GF-D8 (cell line): ENCODE measurements at places on chromosomes 7 and 10.

- no peak for DNase-seq
Measured at GRCh38 chr10:50846753-50847152, 38.7 kb downstream of the A1CF start.

DNA sequence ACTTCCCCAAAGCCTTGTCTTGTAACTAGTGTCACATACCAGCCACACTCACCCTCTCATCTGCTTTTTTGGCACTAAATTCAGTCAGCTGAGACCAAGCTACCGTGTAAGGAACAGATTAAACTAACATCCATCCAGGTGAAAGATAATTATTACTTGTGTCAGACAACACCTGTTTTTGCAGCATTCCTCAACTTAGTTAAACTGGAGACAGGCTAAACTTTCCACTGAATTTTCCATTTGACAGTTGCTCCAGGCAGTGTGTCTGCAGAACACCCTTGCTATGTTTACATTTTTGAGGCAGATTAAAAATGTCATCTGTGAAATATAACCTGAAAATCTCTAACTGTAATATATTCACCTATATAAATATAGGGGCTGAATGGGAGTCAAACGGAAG lies 73.6 kb downstream of the CYP26A1 start:
- no peak for DNase-seq

DNA sequence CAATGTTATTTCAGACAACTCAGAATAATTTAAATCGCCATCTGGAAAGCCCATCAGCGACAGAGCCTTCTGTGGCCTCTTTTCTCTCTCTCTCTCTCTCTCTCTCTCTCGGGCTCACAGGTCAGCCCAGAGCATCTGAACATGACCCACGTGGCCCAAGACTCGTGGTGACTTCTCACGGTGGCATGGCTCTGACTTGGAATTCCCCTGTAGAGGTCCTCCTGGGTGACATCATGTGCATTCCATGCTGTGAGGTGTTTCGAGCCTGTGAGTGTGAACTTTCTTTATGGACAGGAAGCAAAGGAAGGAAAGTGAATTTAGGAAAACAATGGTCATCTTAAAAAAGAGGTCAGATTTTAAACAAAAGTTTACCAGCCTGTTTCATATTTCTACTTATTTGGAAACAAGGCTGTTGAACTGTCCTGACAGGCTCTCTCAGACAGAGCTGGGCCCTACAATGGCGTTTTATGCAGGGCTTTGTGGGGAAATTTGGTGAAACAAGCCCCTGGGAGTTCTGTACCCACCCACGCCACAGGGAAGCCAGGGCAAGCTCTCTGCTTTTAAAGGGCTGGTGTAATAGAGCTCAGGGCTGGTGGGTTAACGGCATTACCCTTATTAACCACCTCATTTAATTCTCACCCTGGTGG lies 359.7 kb upstream of the ZNF32 start:
- no peak for DNase-seq

GRCh38 chr7:35258125-35258867 lies 4.4 kb upstream of the TBX20 start:
- no peak for DNase-seq

GRCh38 chr10:116669832-116670644 lies 49.3 kb downstream of the PNLIPRP2 start:
- no peak for DNase-seq

DNA sequence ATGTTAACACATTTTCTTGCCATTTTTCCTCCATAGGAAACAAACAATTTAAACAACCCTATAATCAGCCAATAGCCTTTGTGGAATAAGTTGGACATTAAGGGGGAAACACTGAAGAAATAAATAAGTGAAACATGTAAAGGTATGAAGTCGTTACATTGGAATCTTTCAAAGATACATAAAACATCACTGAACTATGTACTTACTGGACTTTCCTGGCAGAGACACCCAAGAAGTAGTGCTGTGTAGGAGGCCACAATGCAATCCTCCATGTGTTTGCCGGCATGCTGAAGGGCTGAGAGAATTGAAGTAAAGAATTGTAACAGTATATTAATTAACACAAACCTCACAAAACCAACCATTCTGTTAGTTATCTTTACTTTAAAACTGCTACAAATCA lies 76.5 kb upstream of the GRID1 start:
- no peak for DNase-seq

- DNase-seq = no peak
Measured at GRCh38 chr7:1557771-1558170, 1.8 kb upstream of the TMEM184A start.

- DNase-seq = no peak
Measured at GRCh38 chr7:25632616-25633015, 404.3 kb upstream of the NPVF start.

- no peak for DNase-seq
Measured at GRCh38 chr10:12785415-12785831, 216.1 kb downstream of the CCDC3 start.

GRCh38 chr10:19929506-19930140 lies 113.4 kb downstream of the PLXDC2 start:
- no peak for DNase-seq

DNA sequence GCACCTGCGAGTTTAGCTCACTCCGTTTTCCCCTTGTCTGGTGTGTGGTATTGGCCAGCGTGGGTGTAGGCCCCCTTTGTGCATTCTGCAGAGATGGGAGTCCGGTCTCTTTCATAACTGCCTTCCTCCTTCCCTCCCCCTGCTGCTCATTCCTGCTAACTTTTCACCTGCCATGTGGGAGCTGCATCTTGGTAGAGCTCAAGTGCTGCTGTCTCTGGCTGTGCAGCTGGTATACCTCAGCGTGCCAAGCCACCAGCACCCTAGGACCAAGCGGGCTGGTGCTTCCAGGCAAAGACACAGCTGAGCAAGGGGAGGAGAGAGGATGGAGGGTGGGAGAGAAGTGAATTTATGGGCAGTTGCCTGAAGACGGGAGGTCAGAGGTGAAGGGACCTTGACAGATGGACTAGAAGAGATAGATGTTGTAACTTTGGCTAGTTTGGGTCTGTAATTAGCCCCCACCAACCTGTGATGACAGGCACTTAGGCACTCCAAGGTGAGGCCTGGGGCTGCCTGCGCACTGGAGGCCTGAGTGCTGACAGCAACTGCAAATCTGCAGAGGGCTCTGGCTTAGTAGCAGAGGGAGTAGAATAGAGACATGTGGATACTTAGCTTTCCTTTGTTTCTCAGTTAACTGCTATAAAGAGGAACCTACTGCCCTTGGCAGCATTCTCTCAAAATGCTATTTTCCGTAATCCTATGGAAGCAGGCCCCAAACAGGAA lies 148.8 kb upstream of the AGK start:
- DNase-seq = no peak

- no peak for DNase-seq
Measured at GRCh38 chr10:34235164-34235832, 579.8 kb downstream of the PARD3 start.

- DNase-seq = no peak
Measured at GRCh38 chr7:157133304-157133703, 5.4 kb upstream of the UBE3C start.

- no peak for DNase-seq
Measured at GRCh38 chr10:131070856-131071255, 240.7 kb downstream of the TCERG1L start.

DNA sequence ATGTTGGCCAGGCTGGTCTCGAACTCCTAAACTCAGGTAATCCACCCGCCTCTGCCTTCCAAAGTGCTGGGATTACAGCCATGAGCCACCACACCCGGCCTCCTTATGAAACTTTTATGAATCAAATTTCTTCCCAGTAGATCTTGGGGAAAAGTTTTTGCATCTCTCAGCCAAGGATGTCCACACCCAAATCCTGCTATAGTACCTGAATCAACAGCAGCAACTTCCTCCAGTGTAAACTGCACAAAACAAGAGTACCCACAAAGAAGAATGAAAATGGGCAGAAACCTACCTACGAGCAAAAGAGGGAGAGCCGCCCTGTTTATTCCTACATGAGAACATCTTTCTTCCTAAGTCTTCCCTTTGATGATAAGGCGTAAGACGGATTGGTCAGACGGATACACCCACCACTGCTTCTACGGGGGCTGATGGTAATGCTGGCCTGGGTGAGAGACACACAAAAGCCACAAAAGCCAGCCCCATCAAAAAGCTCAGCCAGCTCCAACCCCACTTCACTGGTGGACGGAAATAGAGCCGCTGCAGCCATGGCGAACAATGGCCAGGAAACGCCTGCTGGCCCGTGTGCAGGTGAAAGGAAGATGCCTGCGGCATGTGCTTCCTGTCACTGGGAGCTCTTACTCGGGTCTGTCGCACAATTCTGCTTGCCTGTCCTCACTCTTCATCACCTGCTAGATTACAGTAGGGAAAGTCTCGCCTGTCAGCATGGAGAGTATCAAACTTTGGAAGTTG lies 10.4 kb downstream of the JCAD start:
- no peak for DNase-seq
